Effector memory CD4-positive, alpha-beta T cell (primary cell): ENCODE measurements at places on chromosomes 13 and 19.

- H3K4me1 ChIP-seq = no peaks in the 10 kb centered on the region
- no peaks in the 10 kb centered on the region for H3K36me3 ChIP-seq
- DNase-seq = no peak
- H3K27ac ChIP-seq = no peak overlapping the region
- no peaks in the 10 kb centered on the region for H3K27me3 ChIP-seq
- no peak overlapping the region for H3K4me3 ChIP-seq
Observed at GRCh38 chr13:107118506-107118905, 550.6 kb upstream of the ARGLU1 start.

DNA sequence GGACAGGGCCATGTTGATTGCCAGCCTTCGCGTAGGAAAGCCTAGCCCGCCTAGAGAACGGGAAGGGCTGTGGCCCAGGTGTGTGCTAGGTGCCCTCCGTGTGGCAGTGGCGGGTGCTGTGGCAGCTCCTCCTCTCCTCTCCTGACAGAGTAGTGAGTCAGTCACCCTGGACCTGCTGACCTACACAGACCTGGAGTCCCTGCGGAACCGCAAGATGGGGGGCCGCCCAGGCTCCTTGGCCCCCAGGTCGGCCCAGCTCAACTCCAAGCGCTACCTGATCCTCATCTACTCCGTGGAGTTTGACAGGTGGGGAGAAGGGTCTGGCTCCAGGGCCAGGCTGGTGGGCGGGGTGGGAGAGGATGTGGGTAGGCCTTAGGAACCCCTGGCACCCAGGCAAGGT is 11.1 kb downstream of the CCDC61 start:
- no peaks in the 10 kb centered on the region for H3K27me3 ChIP-seq
- H3K4me1 ChIP-seq = no peaks in the 10 kb centered on the region
- H3K27ac ChIP-seq = no peak overlapping the region
- no peak for DNase-seq
- H3K4me3 ChIP-seq = no peak overlapping the region

DNA sequence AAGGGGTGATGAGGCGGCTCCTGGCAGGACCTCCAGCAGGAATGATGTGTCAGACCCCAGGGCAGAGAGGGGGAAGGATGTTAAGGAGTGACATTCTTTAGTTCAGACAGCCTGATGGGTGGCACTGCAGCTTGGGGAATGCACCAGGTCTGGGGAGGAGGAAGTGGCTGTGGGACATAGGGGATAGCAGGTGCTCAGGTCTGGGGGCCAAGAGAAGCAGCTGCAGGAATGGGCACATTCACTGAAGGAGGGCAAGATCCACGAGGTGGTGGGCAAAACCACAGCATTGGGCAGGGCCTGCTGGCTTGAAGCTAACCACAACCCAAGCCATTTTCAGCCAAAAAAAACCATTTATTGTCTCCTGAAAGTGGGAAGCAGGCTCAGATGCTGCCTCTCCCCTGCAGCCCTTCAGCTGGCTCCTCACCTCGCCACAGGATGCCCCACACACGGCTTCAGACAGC is 26.5 kb downstream of the COMP start:
- no peaks in the 10 kb centered on the region for H3K27me3 ChIP-seq
- H3K4me1 ChIP-seq = no peaks in the 10 kb centered on the region
- H3K27ac ChIP-seq = no peak overlapping the region
- no peak overlapping the region for H3K4me3 ChIP-seq

DNA sequence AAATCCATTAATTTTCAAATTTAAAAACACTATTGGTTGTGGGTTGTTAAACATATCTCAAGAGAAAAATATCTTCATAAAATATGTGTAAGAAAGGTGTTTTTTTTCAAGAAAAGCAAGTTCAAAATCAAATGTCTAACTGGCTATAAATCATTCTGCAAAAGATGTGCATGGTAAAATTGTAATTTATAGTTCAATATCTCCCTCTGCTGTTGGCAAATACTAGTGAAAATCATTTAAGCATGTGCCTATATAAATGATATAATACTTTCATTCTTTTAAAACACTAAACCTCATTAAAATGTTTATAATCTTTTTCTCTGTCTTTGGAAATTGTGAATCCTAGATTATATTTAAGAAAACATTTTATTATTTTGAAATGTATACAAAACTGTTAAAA is 17.2 kb upstream of the SLITRK6 start:
- DNase-seq = no peak
- H3K4me1 ChIP-seq = no peaks in the 10 kb centered on the region
- no peak overlapping the region for H3K4me3 ChIP-seq
- H3K27ac ChIP-seq = no peak overlapping the region
- no peaks in the 10 kb centered on the region for H3K36me3 ChIP-seq

- no peak overlapping the region for H3K27ac ChIP-seq
- H3K4me1 ChIP-seq = peaks cover 58% of the 10 kb centered on the region
- H3K27me3 ChIP-seq = peaks cover 67% of the 10 kb centered on the region
- no peak for DNase-seq
Observed at GRCh38 chr19:10293637-10294367, 4.0 kb downstream of the ICAM5 start.

DNA sequence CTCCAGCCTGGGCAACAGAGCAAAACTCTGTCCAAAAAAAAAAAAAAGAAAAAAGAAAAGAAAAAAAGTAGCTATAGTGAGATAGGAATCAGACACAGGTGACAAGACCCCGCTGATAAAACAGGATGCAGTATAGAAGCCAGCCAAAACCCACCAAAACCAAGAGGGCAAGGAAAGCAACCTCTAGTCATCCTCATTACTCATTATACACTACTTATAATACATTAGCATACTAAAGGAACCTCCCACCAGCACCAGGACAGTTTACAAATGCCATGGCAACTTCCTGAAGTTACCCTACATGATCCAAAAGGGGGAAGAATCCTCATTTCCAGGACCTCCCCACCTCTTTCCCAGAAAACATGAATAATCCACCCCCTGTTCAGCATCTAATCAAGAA is 35.6 kb upstream of the UBL3 start:
- H3K4me3 ChIP-seq = no peak overlapping the region
- H3K27ac ChIP-seq = no peak overlapping the region
- no peaks in the 10 kb centered on the region for H3K36me3 ChIP-seq
- DNase-seq = no peak
- no peaks in the 10 kb centered on the region for H3K27me3 ChIP-seq

DNA sequence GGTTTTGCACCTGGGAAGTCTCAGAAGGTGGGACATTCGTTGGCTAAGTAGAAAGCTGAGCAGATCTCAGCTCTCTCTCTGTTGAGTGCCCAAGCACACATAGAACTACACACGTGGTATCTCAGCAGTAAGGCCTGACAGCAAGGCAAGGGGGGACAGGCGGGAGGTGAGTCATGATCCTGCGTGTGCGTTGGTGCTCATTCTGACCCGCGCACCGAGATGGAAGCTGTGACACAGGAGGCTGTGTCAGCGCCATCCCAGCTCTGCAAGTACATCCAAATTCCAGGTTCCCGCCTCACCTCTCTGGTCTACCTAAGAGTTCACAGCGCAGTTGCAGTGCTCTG is 135.7 kb downstream of the USP12 start:
- no peak overlapping the region for H3K4me3 ChIP-seq
- no peak for DNase-seq
- no peak overlapping the region for H3K27ac ChIP-seq

- DNase-seq = no peak
- H3K27me3 ChIP-seq = no peaks in the 10 kb centered on the region
- no peak overlapping the region for H3K27ac ChIP-seq
- H3K4me3 ChIP-seq = no peak overlapping the region
Observed at GRCh38 chr13:87792878-87793277, 121.7 kb downstream of the SLITRK5 start.

DNA sequence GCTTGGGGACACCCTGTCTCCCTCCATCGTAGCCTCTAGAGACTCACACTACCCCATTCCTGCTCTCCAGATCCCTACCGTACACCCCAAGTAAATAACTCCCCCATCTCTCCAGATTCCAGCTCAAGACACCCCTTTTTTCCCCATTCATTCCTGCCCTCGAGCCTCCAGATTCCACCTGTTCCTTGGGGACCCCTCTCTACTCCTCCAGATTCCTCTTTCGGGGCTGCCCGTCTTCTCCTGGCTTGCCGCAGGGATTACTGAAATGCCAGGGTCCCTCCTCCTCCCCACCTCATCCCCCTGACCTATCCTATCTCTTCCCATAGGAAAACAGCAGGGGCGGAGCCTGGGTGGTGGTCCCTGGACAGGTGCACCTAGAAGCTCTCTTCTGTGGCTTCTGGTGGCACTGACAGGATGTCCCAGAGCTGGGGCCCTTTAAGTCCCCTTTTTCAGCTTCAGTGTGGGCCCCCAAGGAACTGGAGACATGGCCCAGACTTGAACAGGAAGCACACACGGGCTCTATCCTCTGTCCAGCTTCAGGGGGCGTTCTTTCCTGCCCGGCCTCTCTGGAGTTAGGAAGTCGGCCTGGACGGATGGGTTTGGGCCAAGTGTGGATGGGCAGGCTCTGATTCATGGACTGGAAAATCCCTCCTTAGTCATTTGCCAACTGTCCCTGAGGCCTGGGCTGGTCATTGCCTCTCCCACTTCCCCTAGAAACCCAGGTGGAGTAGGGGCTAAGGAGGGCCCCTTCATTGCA is 1.2 kb downstream of the ZSWIM4 start:
- H3K27ac ChIP-seq = no peak overlapping the region
- DNase-seq = no peak
- no peaks in the 10 kb centered on the region for H3K36me3 ChIP-seq

DNA sequence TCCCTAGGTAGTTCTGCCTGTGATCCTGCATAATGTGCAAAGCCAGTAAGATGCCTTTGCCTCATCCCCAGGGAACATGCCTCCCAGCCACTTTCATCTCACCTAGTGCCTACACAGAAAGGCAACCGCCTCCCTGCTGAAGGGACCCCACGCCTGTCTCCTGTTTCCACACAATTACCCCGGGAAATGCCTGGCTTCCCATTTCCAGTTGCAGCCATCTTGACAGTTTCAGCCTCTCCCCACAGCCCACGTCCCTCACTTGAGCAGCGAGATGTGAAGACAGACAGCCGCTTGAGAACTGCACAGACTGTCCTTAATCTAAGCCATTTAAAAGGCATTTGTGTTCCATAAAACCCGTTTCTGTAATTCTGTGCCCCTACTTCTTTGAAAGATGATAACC is 4.7 kb upstream of the UQCRFS1 start:
- no peak overlapping the region for H3K4me3 ChIP-seq
- H3K27me3 ChIP-seq = no peaks in the 10 kb centered on the region
- H3K36me3 ChIP-seq = no peaks in the 10 kb centered on the region
- no peak for DNase-seq
- H3K27ac ChIP-seq = no peak overlapping the region
- no peaks in the 10 kb centered on the region for H3K4me1 ChIP-seq

DNA sequence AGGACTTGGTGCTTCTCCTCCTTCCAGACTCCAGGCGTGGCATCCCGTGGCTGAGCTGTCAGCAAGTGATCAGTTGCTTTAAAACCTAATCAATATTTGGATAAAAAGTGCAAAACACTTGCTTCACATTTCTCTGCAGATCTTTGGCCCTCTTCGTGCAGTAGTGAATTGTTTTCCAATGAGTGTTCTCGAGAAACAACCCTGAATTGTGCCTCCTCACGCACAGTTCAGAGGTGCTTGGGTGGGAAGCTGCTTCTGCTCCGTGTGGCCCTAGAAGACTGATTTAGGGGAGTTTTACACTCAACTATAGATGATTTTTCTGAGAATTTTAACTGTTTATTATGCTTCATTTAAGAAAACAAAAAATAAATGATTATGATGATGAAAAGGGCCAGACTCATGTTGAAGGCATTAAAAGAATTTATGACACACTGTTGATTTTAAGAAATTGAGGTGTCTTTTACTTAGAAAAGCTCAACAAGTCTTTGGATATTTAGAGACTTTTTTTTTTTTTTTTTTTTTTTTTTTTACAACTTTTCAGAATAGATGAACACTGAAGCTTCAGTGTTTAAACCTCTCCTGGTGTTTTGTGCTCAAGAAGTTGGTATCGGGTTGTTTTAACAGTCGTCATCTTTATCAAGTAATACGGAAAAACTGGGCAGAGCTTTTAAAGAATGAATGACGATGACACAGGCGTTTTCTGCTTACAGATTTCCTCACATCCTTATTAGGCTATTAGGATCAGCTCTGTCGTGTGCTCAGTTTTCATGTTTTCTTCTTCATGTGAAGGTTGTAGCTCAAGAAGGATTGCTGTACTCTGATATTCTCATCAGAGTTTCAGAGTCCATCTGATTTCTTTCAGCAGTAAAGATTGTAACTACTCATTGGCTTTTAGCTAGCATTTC is 39.5 kb upstream of the TEX29 start:
- no peaks in the 10 kb centered on the region for H3K4me1 ChIP-seq
- no peak for DNase-seq
- H3K36me3 ChIP-seq = peaks cover 84% of the 10 kb centered on the region
- no peak overlapping the region for H3K4me3 ChIP-seq

DNA sequence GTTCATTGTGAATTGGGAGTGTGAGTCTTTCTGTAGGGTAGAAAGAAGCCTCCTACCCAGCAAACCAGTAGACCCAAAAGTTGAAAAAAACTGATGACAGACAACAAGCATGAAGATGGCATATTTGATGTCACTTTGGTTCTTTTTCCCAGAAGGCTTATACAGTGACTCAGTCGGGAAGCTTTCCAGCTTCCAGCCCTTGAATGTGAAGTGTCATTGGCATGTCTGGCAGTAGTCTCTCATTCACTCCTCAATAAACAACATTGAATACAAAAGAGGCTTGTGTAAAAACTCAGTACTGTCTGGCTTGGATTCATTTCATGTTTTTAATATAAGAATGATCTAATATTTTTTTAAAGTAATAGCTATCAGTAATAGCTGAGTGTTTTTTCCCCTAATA is 68.7 kb downstream of the IPO5 start:
- DNase-seq = no peak
- no peaks in the 10 kb centered on the region for H3K27me3 ChIP-seq
- no peaks in the 10 kb centered on the region for H3K4me1 ChIP-seq
- no peak overlapping the region for H3K27ac ChIP-seq
- no peak overlapping the region for H3K4me3 ChIP-seq
- peaks cover 33% of the 10 kb centered on the region for H3K36me3 ChIP-seq

DNA sequence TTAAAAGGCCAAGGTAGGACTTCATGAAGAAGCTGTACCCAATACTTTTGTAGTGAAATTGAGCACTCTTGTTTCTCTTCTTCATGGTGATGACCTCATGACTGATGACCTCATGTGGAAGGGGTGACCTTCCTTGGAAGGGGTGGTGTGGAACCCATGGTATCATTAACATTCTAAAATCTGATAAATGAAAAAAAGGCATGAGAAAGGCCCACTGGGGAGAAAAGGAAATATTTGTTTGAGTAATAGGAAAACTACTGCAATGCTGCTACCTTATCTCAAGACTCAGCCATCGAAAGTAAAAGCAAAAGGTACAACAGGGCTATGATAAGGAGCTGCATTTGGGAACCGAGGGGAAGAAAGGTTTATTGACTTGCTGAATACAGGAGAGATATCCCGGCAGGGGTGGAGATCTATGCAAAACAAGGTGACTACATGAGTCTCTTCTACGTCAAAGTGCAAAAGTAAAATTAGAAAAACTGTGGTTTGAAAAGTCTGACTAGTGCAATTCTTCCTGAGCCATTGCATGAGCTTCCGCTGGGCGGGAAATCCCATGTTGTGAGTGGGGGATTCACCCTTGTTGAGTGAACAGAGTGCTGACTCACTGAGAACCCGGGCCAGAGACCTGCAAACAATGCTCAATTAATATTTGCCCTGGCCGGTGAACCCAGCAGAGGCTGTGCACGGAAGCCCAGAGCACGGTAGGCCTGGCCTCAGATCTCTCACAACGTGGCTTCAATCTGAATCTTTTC is 138.9 kb upstream of the RFC3 start:
- H3K27ac ChIP-seq = peak overlapping the region; percentile 25
- H3K36me3 ChIP-seq = no peaks in the 10 kb centered on the region
- peaks cover 7% of the 10 kb centered on the region for H3K4me1 ChIP-seq
- H3K27me3 ChIP-seq = no peaks in the 10 kb centered on the region
- peak overlapping the region; percentile 5 for H3K4me3 ChIP-seq
